CD4-positive, alpha-beta T cell (primary cell): ENCODE measurements at places on chromosomes 7 and 10. TPM values are rescaled to one million over a fixed set of nuclear protein-coding genes. Genes with fewer than 3 reads are reported as not detected.

The CRHR2 gene
- total RNA-seq, result not detected

The ZNF467 gene
- total RNA-seq, result 4.3 TPM

The DDC gene
- not detected for total RNA-seq

The FAM25A gene
- not detected for total RNA-seq

The CADPS2 gene
- total RNA-seq, result not detected

The GLI3 gene
- total RNA-seq, result 0.36 TPM

The IFIT1B gene
- 0.14 TPM for total RNA-seq

The STX1A gene
- 20.7 TPM for total RNA-seq

DNA sequence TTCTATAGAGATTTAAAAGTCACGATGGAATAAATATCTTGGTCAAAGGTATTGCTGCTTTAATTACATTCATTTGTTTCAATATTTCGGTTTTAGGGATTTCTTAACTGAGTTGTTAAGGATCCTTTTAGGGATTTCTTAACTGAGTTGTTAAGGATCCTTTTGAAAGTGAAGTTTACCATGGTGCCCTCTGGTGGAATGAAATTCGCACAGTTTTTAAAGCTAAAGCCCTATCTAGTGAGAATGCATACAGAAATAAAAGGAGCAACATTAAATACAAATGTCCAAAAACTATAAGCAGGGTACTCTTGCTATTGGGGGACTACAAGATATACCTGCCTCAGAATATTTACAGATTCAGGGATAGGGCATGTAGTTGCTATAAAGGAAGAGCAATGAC, 193.7 kb downstream of the RNLS start:
- DNase-seq, result peak; percentile 75

DNA sequence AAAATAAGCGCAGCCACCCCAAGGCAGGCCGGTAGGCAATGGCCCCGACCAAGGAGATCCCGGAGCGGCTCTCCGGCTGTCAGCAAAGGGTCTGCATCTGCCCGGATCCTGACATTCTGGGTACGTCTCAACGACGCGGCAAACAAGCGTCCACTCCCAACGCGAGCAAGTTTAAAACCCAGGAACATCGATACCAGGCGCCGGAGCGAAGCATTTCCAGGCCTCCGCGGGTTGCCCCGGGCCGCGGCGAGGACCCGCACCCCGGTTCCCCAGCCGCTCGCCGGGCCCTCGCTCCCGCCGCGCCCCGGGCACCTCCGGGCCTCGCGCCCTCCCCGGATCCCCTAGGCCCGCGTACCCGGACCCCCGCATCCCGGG, 453 bp downstream of the URGCP start:
- DNase-seq, result peak; percentile 11

DNA sequence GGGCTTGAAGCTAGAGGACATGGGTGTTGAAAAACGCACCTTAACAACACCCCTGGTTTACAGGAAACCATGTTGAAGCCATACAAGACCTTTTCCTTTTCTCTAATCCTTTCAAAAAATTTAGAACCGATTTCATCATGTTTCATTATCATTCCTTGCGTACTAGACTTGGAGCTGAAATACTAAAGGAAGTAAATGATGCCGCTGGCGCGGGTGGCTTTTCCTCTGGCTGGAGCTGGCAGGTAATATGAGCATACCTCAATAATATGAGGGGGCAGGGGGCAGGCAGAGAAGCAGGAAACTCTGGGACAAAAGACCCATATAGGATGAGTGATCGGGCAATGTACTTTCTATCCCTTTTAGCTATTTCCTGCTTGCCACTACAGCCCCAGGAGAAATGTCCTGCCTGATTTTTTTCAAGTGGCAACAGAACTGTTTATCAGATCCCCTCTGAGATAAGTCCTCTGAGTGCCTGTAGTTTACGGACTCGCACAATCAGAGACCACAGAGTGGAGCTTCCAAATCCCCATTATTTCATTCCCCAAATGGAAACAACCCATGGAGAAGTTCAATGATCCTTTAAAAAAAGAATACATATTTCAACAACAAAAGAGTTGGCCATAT, 450.1 kb downstream of the KCNMA1 start:
- DNase-seq, result no peak

GRCh38 chr10:62805231-62806099, 945 bp downstream of the ADO start:
- DNase-seq, result no peak

- no peak for DNase-seq
Observed at GRCh38 chr10:130774871-130775270, 536.6 kb downstream of the TCERG1L start.

DNA sequence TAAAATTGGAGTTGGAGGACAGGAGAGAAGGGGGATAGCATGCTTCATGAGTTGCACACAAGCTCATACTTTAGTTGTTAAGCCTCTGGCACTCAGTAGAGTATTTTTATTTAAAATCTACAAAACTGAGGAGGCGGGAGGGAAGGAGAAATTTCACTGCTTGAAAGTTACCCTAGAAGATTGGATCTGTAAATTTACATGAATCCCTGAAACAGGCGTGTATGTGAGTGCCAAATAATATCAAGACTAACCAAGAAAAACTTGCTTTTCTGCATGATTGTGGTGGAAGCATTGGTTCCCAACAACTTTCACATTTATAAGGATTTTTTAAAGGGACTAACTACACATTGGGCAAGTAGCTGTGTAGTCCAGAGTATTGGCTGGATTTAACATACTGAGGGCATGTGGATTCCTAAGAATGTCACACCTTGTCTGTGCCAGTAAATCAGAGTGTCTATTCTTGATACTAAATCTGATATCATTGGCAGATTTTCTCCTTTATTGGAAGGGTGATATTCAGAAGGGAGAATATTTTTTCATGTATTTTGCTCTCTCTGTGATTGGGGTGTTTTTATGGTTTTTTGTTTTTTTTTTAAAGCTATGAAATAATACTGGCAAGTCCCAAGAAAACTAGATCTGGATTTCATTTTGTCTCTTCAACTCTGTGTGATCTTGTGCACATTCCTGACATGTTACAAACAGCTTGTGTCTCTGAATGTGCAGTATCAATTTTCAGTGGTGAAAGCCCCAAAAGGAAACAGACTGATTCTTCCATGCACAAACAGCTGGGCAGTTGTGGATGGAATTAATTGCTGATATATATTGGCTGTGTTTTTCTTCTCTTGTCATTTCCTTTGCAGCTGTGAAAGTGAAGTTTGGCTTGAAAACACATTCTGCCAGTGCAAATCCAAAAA, 67.2 kb downstream of the ADD3 start:
- DNase-seq, result no peak

DNA sequence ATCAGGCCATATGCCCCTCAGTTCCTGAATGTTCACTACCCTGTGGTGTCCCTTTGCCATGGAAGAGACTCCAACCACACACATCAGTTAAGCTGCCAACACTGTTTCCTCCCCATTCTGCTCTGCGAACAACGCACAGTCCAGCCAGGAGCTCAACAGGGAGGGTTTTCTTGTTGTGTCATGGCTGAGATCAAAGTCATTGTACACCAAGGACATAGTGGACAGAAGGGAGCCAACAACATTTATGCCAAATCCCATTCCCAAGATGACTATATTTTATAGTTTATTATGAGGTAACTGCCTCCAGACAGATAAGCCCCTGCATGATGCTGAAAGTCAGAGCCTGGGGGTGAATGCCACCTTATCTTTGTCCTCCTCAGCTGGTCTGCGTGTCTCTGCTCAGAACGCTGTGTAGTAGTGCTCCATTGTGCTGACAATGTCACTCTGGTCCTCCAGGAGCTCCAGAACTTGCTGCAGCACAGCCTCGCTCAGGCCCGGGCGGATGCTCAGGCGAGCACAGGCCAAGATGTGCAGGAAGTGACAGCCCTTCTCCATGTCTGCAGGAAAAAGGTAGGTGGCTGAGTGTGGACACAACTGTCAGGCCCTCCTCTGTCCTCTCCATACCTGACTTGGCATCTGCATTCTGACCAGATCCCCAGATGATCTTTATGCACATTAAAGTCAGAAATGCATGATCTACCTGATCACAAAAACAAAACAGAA, 27.1 kb upstream of the SH3PXD2A start:
- DNase-seq, result no peak

- peak; percentile 75 for DNase-seq
Observed at GRCh38 chr7:129218514-129219062, 6.2 kb upstream of the AHCYL2 start.

- no peak for DNase-seq
Observed at GRCh38 chr7:696812-697551, 29.5 kb upstream of the DNAAF5 start.

- no peak for DNase-seq
Observed at GRCh38 chr7:134355927-134356326, 39.2 kb upstream of the SLC35B4 start.

DNA sequence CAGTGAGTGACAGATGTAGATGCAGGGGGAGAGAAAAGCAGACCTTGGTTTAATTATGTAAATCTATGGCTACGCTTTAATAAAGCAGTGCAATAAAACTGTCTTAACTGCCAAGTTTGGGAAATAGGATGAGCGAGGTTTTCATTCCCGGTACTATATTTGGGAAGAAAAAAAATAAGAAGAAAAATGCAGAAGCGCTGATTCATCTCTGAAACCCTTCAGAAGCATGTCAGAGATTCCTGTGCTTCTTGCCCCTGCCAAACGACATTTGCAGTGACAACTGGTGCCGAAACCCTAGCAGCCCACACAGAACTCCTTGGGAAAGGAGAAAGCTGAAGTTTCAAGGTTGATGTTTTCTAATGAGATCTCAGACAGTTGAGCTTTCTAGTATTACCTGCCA, 380.7 kb downstream of the REEP3 start:
- no peak for DNase-seq
